ENCODE measurements at places on chromosomes 13 and 19.

- no peak for DNase-seq
Observed at GRCh38 chr13:22000191-22000590, 329.3 kb downstream of the FGF9 start.

DNA sequence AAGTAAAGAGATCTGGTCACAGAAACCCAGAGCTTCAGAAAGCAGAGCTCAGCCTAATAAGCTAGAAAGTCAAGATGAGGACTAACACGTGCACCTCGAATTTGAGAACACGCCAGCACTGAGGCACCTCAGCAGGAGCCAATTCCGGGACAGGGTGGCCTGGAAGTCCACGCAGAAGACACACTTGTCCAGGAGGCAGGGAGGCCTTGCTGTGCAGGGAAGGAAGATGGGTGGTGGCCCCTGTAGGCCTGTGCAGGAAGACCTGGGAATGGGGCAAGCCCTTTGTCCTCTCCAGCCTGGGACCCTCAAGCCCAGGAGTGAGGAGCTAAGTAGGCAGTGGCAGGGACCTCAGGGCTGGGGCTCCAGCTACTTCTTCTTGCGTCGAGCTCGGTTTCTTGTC is 16.3 kb upstream of the VSTM2B start:
- DNase-seq: no peak

DNA sequence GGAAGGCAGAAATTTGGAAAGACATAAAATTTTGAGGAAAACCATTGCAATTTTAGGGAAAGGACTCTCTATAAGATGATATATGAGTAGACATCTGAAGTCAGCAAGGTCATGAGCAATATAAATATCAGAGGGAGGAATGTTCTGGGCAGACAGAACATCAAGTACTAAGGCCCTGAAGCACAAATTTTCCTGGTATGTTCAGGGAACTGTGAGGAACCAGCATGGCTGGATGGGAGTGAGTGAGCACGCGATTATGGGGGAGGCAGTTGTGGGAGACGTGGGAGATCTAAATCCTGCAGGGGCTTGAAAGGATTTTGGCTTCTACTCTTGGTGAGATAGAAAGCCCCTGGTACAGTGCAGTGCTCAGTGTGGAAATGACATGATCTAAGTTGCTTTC is 112.0 kb downstream of the TBC1D4 start:
- no peak for DNase-seq

DNA sequence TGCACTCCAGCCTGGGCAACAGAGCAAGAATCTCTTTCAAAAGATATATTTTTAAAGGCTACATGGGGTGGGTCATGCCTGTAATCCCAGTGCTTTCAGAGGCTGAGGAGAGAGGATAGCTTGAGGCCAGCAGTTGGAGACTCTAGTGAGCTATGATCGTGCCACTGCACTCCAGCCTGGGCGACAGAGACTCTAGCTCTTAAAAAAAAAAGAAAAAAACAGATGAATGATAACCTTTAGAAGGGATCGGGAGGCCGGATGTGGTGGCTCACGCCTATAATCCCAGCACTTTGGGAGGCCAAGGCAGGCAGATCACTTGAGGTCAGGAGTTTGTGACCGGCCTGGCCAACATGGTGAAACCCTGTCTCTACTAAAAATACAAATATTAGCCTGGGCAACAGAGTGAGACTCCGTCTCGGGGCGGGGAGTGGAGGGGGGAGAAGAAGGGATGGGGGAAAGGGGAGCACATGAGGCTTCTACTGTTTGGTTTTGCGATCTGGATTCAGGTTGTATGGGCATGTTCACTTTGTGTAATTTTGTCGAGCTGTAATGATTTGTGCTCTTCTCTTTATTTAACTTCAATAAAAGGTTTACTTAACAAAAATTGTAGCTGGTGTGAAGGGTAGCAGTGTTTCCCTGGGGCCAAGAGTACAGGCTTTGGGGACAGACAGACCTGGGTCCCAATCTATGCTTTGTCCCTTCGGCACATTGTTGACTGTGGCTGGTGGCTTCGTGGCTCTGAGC is 1.1 kb upstream of the PSMC4 start:
- no peak for DNase-seq

- DNase-seq: no peak
Observed at GRCh38 chr19:46181388-46181779, 33.3 kb downstream of the IGFL2 start.

DNA sequence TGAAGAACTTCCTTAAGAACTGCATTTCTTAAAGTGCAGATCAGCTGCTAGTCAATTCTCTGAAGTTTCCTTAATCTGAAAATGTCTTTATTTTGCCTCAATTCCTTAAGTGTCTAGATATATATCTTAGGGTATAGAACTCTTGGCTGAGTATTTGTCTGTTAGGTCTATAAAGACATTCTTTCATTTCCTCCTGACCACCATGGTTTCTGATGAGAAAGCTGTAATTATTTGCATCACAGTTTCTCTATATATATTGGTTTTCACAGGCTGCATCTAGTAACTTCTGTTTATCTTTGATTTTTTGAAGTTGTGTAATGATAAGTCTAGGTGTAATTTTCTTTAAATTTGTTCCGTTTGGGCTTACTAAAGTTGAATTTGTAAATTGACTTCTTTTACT is 15.2 kb downstream of the NDFIP2 start:
- DNase-seq: no peak

DNA sequence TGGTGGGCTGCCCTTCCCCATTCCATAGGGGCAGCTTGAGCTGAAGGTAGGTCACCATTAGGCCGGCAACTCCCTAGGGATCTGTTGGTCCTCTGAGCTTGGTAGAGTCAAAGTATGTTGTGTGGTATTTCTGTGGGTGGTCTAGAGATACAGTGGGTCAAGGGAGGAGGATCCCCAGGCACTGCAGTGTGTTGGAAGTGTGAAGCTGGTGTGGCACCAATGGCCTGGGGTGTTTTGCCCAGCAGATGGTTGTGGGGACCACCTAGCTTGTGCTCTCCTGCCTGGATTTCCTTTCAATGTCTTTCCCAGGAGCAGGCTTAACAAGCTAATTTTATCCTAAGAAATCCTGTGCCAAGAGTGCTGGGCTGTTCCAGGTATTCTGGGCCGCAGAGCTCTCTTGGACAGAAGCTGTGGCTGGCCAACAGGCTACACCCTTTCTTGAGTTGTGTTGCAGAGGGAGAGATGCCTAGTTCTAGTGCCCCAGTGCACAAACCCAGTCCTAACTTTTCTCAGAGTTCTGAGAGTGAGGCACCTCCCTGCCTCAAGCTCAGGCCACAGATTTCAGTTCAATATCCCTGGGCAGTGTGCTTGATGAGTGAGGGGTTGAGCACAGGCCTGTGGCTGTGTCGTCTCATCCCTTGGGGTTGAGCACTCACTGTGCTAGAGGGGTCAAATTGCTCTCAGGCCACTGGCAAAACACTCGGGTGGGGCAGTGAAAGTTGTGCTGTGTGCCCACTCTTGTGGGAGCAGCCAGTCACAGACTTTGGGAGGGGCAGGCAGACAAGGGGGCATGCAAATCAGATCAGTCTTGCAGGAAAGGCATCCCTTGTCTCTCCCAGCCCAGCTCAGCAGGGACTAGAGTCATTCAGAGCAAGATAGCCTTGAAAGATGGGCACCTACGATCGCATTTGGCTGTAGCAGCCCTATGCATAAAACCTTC is 1806.1 kb upstream of the MIR17HG start:
- DNase-seq: no peak

DNA sequence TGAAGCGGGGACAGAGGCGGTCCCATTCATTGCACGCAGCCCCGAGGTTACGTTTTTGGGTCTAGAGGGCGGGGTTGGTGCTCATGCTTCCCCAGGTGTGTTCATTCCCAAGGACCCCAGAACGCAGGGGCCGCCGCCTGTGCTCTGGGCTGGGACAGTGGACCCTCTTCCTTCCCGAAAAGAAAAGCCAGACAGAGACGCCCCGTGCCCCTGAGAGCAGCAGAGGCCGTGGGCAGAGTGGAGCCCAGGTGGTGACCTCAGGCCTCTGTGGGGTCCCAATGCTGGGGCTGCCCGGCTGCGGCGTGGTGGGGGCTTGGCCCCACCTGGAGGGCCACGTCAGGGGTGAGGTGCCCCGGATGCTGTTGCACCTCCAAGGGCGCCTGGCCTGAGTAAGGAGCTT is 15.4 kb downstream of the SGTA start:
- no peak for DNase-seq

DNA sequence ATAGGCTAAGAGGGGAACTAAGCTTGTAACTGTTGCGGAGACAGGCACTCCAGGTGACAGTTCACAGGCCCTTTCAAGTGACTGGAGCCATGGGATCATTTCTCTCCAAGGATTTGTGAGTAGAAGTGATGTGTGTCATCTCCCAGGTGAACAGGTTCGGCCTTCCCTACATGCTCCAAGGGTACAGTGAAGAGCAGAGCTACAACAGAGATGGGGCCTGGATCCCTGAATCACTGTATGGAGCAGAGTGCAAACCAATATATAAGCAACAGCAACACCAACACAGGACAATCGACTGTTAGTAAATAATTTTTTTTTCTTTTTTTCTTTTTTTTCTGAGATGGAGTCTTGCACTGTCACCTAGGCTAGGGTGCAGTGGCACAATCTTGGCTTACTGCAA is 15.0 kb downstream of the ZSCAN18 start:
- DNase-seq: no peak

DNA sequence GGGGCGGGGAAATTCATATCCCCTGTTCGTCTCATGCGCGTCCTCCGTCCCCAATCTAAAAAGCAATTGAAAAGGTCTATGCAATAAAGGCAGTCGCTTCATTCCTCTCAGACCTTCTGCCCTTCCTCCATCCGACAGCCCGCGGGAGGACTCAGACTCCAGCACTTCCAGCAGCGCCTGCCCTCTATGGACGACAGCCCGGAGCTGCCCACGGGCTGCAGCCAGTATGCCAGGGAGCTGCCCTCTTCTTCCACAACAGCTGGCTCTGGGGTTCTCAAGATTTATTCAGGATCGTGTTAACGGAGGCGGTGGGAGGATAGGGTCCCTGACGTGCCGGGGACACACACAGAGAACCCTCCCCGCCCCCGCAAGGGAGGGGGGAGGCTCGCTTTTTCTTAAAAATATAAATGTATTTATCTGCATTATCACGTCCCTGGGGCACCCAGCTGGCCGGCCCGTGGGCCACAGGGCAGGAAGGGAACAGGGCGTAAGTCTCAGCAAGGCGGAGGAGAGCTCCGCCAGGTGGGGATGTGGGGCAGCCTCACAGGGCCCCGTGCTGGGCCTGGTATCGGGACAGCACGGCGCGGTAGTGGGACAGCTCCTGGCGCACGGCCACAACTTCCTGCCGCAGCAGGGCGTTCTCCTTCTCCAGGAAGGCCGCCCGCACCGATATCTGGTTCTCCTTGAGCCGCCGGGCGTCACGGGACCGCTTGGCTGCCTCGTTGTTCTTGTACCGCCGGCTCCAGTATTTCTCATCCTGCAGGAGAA is 6.7 kb downstream of the DBP start:
- no peak for DNase-seq

- DNase-seq: no peak
Observed at GRCh38 chr19:19615086-19615485, 3.4 kb downstream of the PBX4 start.

DNA sequence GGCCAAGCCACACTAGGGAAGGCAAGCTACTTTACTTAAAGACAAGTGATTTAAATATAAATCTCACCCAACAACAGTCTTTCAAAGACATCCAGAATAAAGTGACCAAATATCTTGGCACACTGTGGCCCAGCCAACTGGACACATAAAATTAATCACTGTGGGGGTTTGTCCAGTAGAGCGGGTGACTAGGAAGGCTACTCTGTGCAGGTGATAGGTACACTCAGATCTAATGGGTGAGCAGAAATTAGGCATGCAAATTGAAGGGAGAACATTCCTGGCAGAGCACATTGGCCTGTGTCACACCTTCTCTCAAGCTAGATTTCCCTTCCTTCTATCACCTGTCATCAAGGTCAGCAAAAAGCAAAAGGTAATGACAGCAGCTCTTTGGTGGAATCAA is 23.4 kb upstream of the CYSLTR2 start:
- DNase-seq: no peak

GRCh38 chr19:31718032-31718431 is 368.8 kb upstream of the TSHZ3 start:
- DNase-seq: no peak

DNA sequence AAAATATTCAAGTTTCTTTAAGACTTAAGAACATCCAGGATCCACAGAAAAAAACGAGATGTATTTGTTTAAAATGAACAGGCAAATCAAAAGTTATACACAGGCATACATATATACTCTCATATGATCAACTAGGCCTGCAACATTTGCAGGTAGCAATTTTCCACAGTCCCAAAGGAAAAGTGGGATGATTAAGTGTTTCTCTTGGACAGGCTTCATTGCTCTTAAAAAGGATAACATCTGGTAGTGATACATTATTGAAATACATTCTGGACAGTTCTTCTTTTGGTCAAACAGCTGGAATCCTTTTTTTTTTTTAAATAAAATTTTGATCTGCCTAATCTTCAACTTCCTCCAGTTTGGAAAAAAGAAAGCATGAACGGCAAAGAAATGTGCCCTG is 114.8 kb upstream of the TDRD3 start:
- DNase-seq: no peak

GRCh38 chr13:109274188-109274821 is 512.1 kb downstream of the IRS2 start:
- no peak for DNase-seq

- DNase-seq: no peak
Observed at GRCh38 chr19:17023805-17024204, 2.8 kb downstream of the CPAMD8 start.

DNA sequence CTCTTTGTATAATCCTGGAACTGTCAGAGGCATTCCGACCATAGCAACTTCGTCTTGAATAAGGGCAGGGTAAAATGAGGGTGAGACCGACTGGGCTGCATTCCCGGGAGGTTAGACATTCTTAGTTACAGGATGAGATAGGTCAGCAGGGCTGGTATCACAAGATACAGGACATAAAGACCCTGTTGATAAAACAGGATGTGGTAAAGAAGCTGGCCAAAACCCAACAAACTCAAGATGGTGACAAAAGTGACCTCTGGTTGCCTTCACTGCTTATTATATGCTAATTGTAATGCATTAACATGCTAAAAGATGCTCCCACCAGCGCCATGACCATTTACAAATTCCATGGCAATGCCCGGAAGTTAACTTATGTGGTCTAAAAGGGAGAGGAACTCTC is 27.7 kb upstream of the MBNL2 start:
- no peak for DNase-seq

GRCh38 chr13:111423168-111423785 is 102.8 kb downstream of the TEX29 start:
- no peak for DNase-seq

DNA sequence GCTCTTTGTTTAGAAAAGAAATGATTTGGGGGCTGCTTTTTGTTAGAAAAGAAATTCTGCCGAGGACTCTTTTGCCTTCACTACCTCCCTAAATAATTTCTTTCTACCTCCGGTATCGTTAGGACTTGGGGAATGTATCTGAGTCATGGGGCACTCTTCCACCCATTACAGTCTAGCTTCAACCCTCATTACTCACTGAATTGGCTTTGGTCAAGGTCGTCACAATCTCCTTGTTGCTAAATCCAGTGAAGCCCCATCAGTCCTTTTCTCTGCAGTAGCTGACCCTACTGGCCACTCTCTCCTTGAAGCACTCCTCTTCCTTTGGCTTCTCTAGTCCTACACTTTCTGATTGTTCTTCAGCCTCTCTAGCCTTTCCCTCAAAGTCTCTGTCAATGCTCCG is 34.0 kb downstream of the WDR87 start:
- DNase-seq: no peak

Data from activated gamma-delta T cell treated with anti-CD3 and anti-CD28 coated beads, Interleukin-2, amount 50 U/mL, for 16 hours (primary cell).